ENCODE measurements at places on chromosomes 7 and 10.

DNA sequence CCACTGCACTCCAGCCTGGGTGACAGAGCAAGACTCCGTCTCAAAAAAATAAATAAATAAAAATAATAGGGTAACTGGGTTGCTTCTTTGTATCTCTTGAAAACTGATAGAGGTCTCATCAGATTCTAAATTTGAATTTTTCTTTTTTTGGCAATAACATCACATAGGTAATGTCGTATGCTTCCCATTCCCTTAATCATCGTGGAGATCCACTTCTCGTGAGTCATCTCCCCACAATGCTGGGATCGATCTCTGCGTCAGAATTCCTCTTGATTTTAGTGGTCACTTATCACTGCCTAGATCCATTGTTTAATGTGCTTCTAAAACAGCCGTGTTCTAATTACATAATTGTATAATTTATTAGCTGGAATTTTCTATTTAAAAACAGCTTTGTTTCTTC is 70.5 kb upstream of the DNAJB6 start:
- DNase-seq, result no peak

DNA sequence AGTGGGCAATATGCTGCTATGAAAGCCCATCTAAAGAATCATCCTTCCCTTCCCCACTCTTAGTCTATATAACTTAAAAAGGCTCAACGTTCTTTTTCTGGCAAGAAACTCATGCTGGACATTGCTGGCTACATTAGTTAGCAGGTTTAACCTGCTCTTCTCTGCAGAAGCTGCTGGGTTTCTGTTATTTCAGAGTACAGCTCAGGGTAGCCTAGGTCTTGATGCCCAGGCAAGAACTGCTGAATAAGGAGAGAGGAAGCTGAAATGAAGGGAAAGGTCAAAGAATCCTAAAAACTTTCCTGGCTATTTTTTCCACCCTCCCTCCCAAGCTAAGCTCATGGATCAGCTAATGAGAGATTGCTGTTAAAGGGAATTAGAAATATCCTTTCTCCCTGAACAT is 79.4 kb downstream of the ANKIB1 start:
- no peak for DNase-seq

GRCh38 chr10:96768136-96768535 is 47.8 kb upstream of the PIK3AP1 start:
- DNase-seq, result no peak

DNA sequence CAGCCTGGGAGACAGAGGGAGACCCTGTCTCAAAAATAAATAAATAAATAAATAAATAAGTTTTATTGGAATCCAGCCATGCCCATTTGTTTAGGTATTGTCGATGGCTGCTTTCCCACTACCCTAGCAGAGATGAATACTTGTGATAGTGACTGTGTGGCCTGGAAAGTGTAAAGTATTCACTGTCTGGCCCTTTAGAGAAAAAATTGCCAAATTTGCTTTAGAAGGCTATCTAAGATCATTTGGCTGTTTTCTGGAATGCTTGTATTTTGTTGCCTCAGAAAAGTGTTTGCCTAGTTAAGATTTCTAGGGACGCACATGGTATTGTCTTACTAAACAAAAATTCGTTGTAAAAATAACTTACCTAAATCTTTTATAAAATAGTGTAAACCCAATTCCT is 35.4 kb downstream of the CHN2 start:
- DNase-seq, result no peak

DNA sequence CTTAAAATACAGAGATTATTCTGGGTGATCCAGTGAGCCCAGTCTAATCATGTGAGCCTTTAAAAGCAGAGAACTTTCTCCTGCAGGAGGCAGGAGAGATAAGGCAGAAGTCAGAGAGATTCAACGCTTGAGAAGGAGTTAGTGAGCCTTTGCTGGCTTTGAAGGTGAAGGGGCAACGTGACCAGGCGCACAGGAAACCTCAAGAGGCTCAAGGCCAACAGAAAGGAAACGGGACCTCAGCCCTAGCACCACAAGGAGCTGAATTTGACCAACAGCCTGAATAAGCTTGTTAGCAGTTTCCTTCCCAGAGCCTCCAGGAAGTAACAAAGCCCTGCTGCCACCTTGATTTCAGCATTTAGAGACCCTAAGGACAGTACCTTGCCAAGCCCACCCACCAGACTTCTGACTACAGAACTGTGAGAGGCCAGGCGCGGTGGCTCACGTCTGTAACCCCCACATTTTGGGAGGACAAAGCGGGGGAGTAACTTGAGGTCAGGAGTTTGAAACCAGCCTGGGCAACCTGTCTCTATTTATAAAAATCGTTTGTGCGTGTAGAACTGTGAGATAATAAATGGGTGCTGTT is 87.3 kb upstream of the KAT6B start:
- DNase-seq, result peak; percentile 46

DNA sequence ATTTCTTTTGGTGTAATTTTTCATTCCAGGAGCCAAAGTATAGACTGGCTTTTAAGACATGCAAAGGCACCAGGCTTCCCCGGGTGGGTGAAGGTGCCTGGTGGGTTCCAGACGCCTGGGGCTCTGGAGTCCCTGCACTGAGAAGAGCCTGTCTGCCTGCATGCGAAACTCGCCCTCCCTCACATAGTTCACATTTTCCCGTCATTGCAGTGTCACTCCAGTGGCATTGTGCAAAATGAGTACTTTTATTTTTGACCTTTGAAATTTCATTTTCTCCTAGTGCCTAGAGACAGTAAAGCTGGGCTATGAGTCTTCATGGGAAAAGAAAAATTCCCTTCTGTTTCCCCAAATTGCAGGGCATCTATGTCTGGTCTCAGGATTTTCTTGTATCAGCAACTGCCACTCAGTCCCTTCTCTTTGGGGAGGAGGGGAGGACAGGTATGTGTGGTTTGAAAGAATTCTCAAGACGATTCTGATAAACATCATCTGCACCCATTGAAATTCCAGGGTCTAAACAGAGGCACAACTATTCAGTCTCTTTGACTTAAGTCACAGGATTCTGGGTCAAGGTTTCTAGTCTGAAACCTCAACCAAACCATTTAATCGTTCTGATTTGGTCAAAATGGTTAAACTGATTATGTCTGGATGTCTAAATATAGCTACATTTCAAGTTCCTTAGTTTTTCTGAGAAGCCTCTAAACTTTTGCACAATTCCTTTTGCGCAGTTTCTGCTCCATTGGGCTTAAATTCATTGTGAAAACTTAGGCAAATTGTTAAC is 107.8 kb downstream of the CYP26A1 start:
- DNase-seq, result no peak

DNA sequence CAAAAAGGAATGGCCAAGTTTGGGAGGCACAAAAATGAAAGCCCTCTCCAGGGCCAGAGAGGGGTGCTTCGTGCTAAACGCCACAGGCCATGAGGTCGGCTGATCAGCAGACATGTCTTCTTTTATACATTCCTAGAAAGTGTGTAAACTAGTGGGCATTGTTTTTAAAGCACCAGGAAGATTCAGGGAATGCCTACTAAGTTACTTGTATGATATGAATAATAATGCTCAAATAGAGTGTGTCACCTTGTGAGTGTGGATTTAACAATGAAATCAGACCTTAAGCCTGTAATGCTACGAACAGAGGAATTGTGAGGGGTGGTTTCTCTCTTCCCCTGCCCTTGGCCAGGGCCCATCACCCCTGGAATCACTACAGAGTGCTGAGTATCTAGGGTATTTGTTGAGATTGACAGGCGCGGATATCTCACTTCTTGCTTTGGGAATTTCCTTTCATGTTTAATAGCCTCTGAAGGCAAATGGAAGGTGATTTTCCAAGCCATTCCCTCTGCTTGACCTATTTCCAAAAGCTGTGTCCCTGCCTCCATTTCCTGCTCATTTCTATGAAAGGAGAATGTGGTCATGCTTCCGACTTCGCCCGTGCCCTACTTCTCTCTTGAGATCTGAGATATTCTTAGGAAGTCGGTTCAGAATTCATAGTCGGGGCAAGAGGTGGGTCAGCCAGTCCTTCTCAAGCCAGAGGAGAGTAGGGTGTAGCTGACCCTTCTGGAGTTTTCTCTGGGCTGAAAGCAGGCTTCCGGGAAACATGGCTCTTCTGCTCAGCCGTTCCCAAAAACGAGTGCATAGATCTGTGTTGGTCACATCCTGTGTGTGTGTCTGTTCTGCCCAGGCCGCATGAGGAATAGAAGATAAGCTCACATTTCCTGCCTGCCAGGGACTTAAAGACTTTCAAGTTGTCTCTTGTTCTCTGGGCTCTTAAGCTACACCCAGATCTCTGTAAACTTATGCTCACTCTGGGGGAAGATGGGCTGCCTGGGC is 167.8 kb upstream of the ITGB1 start:
- peak; percentile 61 for DNase-seq

- no peak for DNase-seq
Observed at GRCh38 chr10:129365767-129366402, 101.2 kb upstream of the MGMT start.

- DNase-seq, result no peak
Observed at GRCh38 chr10:37794305-37794976, 63.0 kb downstream of the ZNF248 start.

GRCh38 chr10:33334153-33334804 is at the start of gene NRP1:
TSS of gene NRP1 (minus strand) at chr10:33334667. CDS start at chr10:33334382, 285 bp downstream.
- no peak for DNase-seq

DNA sequence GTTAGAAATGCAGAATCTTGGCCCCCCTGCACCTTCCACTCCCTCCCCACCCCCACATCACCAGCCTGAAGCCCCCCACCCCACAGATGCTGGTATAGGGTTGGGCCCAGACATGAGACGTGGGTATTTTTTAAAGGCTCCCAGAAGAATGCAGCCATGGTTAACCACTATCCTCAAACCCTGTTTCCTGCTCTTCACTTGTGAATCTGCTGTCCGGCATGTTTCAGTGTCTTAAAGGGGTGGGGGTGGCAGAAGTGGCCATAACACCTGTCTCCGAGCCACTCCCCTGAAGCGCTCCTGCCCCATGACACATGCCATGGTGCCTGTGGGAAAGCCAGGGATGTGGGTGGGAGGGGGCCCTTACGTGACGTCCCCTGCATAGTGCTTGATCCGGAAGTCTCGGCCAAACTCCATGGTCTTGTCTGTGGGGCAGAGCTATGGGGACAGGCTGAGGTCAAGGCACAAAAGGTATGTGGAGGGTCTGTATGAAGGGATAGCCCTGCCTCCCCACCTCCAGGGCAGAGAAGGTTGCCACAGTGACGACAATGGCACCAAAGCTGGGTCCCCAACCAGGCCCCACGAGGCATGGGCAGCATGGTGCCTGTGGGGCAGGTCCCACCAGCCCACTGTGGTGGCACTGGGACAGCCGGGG is 9.6 kb downstream of the MYO1G start:
- no peak for DNase-seq

GRCh38 chr10:12511651-12512050 is 162.3 kb downstream of the CAMK1D start:
- no peak for DNase-seq

- DNase-seq, result no peak
Observed at GRCh38 chr7:8639668-8640067, 206.3 kb downstream of the NXPH1 start.

DNA sequence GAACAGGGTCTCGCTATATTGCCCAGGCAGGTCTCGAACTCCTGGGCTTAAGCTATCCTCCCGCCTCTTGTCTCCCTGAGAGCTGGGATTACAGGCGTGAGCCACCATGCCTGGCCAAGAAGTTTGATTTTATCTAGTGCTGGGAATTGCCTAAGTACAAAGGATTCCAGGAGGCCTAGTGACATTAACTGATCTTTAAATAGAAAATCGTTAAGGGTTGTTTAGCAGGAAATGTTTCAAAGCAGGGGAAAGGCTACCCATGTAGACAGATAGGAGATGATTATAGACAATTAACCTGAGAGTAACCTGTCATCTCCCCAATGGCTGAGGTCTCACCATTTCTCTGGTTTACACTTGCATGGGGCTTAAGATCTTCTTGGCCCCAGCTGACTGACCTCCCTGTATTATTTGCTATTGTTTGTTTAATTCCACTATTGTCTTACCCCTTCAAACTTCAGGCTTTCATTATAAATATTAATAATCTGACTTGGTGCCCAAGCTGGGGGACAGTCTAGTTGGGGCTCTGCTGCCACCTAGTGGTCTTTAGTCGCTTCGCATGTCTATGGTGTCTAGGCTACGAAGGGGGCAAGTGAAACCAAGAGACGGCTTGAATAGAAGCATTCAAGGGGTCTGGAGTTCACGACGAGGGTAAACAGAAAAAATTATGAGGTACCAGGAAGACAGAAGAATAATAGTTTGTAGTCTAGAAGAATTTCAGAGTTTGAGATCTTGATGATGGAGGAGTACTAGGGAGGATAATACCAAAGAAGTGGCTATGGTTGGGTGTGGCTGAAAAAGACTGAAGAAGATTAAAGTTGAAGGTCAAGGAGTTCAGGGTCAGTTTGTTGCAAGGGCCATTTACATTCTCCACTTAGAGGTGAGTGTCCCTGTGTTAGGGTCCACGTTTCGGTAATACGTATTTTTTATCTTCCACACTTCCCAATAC is 40.4 kb upstream of the BPGM start:
- peak; percentile 68 for DNase-seq

DNA sequence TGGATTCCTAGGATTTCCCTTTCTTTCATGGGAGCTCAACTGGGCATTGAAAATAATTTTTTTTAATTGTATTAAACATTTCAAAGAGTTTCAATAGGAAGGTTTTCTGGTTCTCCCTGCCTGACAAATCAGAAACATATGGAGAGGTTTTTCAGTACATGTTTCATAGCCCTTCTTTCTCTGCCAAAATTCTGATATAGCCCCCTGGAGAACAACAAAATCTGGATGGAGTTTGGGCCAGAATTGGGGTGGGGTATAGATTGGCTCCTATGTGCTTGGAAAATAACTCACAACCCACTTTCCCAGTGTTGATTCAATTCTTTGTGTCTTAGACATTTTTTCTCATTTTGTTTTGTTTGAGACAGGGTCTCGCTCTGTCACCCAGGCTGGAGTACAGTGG is 24.6 kb upstream of the EIF4H start:
- DNase-seq, result no peak

- DNase-seq, result peak; percentile 36
Observed at GRCh38 chr10:15419279-15419874, 48.3 kb upstream of the FAM171A1 start.

GRCh38 chr7:132436121-132436520 is 140.1 kb downstream of the PLXNA4 start:
- no peak for DNase-seq

GRCh38 chr10:3887404-3887803 is 102.4 kb upstream of the KLF6 start:
- DNase-seq, result no peak

DNA sequence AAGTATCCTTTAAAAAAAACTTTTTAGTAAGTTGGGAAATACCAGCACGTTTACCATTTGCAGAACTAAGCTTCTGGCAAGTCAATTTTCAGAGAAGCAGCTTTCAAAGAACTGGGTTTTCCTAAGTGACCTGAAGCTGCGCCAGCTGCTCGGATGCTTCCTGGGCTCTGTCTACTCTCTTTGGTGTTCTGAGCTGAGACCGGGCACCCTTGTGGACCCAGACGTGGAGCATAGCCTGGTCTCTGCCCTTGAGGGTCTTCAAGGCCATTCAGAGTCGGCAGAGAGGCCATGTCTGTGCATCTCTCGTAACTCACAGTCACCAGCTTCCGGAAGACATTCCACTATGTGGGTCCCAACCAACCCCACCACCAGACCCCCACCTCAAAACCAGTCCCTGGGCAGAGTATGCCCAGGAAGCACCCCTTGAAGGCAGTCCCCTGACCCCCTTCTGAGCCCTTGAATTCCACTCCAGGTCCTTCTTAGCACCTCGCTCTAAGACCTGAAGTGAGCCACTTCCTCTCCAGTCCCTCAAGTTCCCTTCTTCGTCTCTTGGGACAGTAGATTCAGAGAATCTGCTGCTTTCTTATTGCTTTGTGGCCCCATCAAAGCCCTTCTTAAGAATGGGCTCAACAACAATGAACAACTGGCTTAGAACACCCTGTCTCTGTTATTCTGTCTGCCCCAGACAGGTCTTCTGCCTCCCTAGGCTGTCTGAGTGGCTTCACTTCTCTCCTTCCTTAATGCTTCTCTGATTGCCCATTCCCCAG is 8.5 kb downstream of the CALML5 start:
- DNase-seq, result no peak

Data from activated CD4-positive, alpha-beta T cell treated with anti-CD3 and anti-CD28 coated beads, Interleukin-2, amount 10 ng/mL, durations not matched to agents 7 days and 5 days (primary cell).